ENCODE measurements at places on chromosomes 13 and 19.

DNA sequence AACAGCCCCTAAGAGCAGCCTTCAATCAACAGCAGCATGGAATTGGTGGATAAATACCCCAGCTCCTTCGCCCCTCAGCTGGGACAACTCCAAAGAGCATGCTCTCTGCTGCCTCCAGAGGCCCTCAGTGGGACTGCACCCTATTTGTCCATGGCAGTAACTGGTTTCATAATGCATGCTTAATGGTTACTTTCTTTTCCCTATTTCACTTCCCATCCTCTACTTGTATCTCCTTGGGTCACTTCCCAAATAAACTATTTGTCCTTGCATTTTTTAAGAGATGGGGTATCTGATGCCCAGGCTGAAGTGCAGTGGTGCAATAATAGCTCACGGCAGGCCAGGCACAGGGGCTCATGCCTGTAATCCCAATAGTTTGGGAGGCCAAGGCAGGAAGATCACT is 13.5 kb upstream of the TPM4 start:
- DNase-seq = peak; percentile 66

GRCh38 chr19:50461066-50461875 is 15.0 kb upstream of the EMC10 start:
- DNase-seq = peak; percentile 74

DNA sequence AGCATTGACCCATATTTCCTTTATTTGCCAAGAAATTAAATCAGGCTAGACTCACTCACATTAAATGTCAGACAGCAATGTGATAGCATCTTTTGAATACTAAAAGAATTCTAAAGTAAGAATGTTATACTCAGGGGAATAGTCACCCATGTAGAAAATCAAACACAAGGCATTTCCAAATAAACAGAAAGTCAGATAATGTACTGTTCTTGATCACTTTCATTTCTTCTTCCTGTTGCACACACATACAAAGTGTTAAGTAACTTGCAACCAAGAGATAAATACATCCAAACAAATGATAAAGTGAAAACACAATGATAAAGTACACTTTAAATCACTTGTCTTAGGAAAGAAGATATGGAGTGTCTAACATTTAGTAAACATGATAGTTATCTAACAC is 1366.6 kb upstream of the MIR17HG start:
- no peak for DNase-seq

- peak; percentile 78 for DNase-seq
Measured at GRCh38 chr19:35903550-35904179, 1.3 kb downstream of the HCST start.

DNA sequence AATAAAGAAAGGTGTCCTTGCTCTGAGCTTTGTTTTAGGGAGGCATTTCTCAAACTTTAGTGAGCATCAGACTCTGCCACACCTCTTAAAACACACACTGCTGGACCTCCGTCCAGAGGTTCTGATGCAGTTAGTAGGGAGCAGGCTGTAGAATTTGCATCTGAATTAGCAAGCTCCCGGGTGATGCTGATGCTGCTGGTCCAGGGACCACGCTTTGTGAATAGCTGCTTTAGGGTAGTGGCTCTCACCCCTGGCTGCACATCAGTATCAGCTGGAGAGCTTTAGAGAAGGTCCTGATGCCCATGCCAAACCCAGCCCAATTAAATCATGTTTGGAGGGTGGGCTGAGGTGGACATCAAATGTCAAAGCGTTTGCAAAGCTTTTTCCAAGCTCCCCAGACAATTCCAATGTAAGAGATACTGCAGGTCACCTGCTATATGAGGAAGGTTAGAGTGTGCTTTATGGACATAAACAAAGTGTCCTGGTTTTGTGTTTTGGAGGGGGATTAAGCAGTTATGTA is 3.6 kb downstream of the HTR2A start:
- DNase-seq = no peak

DNA sequence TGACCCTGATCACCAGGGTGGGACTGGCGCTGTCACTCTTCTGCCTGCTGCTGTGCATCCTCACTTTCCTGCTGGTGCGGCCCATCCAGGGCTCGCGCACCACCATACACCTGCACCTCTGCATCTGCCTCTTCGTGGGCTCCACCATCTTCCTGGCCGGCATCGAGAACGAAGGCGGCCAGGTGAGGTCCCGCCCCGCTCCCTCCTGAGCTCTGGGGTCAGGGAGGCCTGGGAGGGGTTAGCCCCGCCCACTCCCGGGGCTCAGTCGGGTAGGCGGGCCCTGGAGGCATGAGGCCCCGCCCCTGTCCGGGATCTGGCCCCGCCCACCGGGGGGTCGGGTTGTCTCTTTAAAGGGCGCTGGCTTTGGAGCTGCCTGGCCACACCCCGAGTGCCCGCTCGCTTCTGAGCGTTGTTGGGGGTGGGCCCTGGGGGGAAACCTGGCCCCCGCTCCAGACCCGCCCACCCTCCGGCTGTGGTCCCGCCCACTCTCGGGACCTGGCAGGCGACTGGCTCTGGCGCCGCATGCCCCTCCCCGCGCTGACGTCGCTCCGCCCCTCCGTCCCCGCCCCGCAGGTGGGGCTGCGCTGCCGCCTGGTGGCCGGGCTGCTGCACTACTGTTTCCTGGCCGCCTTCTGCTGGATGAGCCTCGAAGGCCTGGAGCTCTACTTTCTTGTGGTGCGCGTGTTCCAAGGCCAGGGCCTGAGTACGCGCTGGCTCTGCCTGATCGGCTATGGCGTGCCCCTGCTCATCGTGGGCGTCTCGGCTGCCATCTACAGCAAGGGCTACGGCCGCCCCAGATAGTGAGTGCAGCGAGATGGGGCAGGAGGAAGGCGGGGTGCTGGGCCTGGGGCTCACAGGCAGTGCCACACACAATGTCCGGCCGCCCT is 13.1 kb downstream of the DDX39A start:
- DNase-seq = peak; percentile 85

- no peak for DNase-seq
Measured at GRCh38 chr19:367963-368629, 23.5 kb upstream of the MIER2 start.

DNA sequence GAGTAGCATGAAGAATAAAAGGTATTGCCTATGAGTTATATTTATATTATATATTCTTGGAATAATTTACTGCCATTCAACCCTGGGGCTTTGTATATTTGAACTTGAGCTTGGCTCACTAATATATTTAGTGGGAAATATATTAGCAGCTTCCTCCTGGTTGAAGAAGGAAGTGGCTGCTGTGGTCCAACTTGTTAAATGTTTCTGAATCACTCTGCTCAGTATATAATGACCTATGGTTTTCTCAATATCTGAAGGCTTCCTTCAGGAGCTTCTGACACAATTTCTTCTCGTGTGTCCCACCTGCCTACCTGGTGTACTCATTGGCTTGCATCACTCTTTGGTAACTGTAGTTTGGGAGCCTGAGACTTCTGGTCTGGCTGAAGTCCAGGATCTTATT is 646.4 kb downstream of the TBC1D4 start:
- DNase-seq = no peak

All from T-helper 1 cell (primary cell).